ENCODE measurements at places on chromosomes 1 and 21.
A peak's percentile ranks its signal among the peaks of the same experiment; 100 is the strongest.

DNA sequence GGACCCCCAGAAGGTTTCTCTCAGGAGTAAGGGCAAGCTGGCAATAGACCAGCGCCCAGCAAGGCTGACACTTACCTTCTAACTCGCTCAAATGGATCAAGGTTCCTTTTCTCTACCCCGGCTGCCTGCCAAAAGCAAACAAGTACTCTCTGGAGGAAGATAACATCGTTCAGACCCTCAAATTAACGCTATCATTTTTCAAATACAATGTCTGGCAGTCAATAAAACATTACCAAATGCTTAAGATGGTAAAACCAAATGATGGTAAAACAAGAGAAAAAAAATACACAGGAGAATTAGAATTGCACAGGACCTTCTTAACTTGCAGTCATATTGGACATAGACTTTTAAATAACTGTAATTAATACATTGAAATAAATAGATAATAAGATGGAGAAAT is 148.1 kb downstream of the SPATA46 start:
- no peak for DNase-seq

GRCh38 chr1:95953015-95953414 is 719.0 kb downstream of the RWDD3 start:
- no peak for DNase-seq

DNA sequence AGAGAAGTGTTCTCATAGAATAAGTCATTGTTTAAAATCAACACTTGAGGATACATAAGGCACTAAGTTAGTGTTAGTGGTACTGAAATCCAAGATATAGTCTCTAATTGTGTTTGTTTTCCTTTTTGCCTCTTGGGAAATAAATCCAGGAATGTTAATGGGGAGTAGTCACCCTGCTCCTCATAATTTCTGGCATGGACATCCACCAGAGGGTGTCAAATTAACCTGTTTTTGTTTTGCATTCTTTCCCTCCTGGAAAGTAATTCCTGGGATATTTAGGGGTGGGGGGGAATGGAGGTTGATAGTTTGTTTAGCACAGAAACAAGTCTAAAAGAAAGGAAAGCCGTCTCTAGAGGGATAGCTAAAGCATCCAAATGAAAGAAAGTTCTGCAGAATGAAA is 87.8 kb upstream of the MAP1LC3C start:
- no peak for DNase-seq

GRCh38 chr1:39154553-39155421 is 49.7 kb upstream of the MACF1 start:
- no peak for DNase-seq

DNA sequence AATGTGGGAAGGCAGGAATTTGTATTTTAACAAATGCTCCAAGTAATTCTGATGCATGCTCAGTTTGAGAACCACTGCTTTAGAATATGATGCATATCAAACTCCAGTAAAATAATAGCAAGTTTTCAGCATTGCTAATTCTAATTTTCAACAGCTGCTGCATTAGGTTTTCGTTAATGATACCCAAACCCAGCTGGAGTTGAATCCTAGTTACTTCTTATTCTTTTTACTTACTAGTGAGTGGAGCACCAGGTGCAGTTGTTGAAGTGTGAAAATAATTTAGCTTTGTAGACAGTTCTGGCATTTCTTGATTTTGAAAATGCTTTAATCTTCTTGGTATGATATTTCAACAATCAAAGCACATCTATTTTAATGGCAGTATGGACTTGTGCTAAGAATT is 138.5 kb downstream of the HS2ST1 start:
- DNase-seq: no peak

DNA sequence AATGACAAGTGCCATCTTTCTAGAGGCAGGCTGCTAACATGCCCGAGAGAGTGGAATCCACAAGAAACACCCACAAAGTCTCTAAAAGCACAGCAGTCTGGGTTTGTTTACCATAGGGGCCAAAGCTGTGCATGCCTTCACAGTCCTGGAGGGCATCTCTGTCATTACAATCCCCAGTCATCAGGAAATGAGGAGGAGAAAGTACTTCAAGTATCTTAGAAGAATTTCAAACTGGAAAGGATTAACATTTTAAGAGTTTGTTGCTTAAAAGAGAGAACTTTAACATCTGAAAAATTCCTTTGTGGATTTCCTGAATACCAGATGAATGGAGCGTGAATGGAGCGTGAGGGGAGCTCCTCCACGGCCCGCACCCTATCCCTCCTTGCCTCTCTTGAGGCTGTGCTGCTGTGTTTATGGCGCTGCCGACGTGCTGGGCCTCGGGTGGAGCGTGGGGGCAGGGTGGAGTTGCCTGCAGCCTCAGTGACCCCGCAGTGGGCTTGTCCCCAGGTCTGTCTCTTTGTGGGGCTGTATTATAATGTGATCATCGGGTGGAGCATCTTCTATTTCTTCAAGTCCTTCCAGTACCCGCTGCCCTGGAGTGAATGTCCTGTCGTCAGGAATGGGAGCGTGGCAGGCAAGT is 23.3 kb downstream of the SLC6A17 start:
- DNase-seq: no peak

- peak; percentile 87 for DNase-seq
Observed at GRCh38 chr1:227728059-227728891, 6.8 kb downstream of the JMJD4 start.

GRCh38 chr1:71464016-71464415 is 383.2 kb upstream of the ZRANB2 start:
- DNase-seq: no peak

GRCh38 chr1:198278943-198279342 is 122.1 kb downstream of the NEK7 start:
- DNase-seq: no peak

DNA sequence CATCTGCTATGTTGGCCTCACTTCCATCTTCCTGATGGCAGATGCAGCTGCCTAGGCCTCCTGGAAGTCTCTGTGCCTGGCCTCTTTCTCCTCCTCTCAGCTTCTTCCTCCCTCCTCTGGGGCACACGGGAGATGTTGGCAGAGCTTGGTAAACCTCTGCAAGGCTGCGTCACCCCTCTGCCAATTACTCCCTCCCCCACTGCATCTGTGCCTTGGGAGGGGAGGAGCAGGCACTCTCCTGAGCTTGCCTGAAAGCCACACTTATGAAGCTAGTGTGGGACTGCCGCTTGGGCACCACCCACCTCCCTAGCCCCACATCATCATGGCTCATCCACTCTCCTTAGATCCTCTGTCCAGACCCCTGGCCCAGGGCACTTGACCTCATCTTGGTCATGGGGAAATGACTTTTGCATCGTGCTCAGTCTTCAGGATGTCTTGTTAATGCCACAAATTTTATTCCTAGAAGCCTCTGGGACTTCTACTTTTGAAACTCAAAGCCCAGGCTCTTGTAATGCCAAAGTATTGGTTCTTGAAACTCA is 7.3 kb upstream of the TMEM51 start:
- DNase-seq: no peak

DNA sequence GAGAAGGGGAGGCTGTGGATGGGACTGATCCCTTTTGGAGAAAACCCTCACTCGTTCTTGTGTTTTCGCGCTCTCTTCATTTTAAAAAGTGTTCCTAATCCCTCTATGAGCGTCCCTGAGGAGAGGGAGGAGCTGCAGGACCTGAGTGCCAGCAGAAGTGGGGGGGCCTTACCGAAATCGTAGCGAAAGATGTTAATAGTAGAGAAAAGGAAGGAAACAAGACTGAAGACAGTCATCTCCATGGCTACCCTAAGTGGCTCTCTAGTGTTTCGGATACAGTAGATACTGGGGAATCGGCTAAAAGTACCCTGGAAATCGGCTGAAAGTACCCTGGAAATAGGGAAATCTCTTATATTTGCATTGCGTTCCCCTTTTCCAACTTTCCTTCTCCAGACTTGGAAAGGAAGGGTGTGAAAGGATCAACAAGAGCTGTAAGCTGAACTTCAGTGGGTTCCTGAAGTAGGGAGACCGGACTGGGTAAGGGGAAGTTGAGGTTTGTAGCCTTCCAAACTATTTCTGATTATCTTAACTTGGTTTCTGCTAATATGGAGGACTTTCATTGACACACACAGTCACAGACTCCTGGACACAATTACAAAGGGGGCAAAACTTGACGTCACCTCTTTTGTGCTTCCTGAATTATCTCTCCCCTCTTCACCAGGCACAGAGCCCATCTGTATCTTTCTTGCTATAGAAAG is 486 bp upstream of the DSTYK start:
- DNase-seq: no peak

- DNase-seq: no peak
Observed at GRCh38 chr1:100455478-100456072, 82.4 kb upstream of the GPR88 start.

DNA sequence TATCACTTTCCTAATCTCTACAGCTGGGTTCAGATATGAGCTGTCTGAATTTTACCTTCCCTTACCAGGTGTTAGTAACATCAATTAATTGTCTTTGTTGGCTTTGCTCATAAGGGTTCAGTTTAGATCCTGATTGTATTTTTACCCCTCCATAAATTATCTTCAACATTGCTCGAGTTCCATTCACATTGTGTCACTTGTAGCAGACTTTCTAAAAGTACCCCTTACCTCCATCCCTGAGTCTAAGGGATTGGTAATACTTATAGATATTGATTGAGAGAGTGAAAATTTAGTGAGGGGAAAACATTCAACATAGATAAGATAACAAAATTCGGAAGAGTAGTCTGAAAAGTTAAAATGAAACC is 7.3 kb downstream of the RASAL2 start:
- DNase-seq: no peak

DNA sequence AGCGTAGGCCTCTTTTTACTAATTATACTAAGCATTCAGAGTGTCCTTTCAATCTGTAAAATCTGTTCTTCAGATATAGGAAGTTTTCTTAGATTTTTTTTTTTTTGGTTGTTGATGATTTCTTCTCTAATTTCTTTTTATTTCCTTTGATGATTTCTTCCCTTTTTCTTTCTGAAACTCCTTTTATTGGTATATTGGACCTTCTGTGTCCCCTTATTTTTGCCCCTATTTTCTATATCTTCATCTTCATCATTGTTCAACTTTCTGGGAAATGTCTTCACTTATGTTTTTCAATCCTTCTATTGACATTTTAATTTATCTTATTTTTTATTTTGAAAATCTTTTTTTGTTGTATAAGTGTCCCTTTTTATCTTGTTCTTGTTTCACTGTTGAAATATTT is 17.2 kb upstream of the SYT14 start:
- no peak for DNase-seq

GRCh38 chr1:20932437-20932977 is 145.4 kb upstream of the HP1BP3 start:
- no peak for DNase-seq

DNA sequence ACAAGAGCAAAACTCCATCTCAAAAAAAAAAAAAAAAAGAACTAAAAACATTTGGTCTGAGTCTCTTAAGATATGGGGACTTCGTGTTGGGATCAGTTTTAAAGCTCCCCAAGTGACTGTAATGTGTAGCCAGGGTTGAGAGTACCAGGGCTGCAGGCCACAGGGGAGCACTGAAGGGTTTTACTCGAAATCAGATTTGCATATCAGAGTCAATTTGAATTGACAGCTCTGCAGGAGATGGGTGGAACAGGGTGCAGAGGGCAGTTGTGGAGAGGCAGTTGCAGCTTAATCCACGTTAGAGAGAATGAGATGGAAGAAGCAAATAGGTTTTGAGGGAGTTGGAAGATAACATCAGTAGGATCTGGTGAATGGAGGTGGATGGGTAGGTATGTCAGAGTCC is 20.6 kb upstream of the ELOA start:
- no peak for DNase-seq

GRCh38 chr1:21206117-21206516 is 29.4 kb upstream of the EIF4G3 start:
- DNase-seq: no peak

- DNase-seq: no peak
Observed at GRCh38 chr1:198165927-198166647, 9.3 kb downstream of the NEK7 start.

DNA sequence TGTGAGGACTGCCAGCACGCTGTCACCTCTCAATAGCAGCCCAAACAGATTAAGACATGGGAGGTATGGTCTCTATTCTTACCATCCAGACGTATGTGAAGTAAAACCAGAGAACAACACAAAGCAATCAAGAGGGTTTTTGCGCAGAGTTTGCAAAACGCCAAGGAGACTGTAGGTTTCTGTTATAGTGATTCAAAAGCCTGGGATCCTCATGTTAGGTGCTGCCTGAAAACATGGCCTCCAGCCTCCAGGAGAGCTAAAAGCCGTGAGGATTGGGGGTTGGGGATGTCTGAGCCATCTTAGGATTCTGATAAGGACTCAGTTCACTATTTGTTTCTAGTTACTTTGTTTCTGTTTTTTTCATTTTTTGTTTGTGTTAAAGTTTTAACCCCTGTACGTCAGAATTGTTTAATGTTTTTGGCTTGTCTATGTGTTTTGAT is 4.2 kb upstream of the CCT8 start:
- no peak for DNase-seq

DNA sequence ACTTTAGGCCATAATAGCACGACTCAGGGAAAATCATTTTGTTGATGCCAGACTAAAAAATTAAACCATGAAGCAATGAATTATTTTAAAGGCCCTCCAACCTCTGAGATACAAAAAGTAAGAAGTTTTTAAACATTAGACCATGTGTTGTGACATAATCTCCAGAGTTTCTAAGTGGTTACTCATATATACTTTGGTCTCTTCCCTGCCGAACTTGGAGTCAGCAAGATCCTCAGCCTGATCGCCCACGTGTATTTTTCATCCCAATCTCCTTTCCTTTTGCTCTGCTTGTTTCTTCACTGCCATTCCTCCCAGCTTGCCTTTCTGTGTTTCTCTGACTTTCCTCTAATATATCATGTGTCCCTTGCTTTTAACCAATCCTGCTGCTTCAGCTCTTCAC is 3.8 kb downstream of the ARV1 start:
- DNase-seq: no peak

Measured in left ventricle myocardium superior (tissue), 1 donor.